IMR-90 (cell line): ENCODE measurements at places on chromosomes 13 and 19.

GRCh38 chr19:35609851-35610353 is 2.6 kb upstream of the HAUS5 start:
- no peak for DNase-seq

GRCh38 chr19:49056101-49056901 is 1.2 kb downstream of the CGB7 start:
- peak; percentile 28 for DNase-seq

- peak; percentile 19 for DNase-seq
Measured at GRCh38 chr13:50732712-50733111, 110.8 kb downstream of the DLEU7 start.

DNA sequence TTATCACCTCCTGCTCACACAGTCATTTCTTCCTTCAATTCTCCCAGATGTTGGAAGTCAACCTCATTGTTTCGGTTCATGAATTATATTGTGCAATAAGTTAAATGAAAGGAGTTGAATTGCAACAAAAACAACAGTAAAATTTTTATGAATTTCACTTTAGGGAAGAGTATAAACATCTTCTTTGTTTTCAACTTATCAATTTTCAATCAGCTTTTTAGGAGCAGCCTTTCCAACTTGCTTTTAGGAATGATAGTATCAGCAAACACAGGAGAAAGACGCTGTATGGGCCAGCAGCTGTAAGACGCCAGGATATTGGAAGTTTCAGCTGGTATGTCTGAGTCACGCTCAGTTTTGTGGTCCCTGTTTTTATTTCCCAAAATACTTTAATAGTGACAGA is 132.5 kb upstream of the ARGLU1 start:
- DNase-seq, result no peak

DNA sequence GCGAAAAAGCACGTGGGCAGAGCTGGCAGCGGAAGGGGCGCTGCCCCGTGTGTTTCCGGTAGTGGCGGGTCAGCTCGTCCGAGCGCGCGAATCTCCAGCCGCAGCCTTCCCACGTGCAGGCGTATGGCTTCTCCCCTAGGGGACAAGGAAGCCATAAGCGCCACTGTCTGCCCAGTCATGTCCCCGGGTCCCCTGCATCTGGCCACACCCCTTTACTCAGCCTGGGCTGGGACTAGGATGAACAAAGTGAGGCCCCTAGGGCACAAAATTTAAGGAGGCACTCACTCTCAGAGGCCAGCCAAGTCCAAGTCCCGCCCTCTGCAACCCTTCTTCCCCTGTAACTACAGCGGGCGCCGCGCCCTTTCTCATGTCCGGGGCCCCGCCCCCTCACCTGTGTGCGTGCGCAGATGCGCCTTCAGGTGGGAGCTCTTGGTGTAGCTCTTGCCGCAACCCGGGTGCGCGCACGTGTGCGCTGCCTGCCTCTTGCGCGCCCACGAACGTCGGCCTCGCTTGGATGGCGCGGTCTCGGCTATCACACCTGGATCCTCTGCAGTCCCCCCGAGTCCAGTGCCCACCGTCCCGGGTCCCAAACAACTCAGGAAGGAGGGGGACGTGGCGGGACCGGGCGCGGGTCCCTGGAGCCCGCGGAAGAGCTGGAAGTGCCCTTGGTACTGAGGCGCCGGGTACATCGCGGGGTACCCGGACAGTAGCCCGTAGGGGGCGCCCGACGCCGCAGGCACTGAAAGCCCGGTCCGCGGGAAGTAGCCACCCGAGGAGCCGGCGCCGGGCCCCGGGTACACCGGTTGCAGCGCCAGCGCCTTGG is 1.9 kb downstream of the KLF1 start:
- peak; percentile 28 for DNase-seq

DNA sequence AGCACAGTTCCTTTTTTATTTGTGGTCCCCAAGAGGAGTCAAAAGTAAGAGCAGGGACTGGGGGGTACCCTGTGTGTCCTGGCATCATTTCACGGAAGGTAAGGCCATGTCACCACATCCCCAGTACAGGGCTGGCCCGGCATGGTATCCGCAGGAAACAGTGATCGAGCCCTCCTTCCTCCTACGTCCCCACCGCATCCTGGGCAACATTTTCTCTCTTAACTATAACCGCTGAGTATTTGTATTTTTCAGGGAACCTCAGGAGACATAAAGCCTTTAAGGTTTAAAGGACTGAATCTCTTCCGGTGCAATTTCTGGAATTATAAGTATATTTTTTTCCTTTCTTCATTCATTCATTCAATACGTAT is 13.6 kb upstream of the LATS2 start:
- DNase-seq, result no peak

GRCh38 chr13:29065142-29065541 is 245.0 kb downstream of the MTUS2 start:
- no peak for DNase-seq

- DNase-seq, result no peak
Measured at GRCh38 chr13:52903320-52903719, 54.9 kb upstream of the PCDH8 start.

DNA sequence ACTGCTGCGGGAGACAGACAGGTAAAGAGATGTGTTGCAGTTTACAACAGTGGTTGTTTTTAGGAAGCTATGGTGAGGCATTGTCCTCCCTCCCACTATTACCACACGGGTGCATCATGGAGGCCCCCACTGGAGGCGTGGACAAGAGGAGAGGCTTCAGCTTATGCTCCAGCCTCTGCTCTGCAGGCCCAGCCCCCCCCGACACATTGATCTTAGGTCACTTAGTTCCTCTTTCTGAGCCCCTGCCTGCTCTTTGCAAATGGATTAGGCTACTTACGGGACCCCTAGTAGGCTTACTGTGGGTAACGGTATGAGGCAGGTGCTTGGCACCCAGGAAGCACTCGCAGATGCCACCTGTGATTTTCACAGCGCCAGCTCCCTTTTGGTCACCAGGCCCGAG is 123.9 kb downstream of the SLC7A1 start:
- DNase-seq, result no peak

DNA sequence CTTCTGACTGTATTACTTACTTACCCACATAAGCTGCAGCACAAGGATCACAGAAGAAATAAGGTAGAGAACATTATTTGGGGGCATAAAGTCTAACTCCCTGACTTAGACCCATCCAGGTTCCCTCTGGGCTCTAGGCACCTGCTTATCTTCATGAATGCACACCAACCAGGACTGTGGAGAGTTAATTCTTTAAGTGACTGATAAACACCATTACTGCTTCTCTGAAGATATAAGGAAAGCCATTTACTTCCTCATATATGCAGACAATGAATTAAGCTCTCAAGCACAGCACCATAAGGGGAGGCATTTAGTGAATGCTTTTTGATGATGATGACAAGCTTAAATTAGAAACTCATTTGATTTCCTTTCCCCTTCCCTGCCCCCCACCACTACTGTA is 22.5 kb downstream of the OBI1 start:
- no peak for DNase-seq

DNA sequence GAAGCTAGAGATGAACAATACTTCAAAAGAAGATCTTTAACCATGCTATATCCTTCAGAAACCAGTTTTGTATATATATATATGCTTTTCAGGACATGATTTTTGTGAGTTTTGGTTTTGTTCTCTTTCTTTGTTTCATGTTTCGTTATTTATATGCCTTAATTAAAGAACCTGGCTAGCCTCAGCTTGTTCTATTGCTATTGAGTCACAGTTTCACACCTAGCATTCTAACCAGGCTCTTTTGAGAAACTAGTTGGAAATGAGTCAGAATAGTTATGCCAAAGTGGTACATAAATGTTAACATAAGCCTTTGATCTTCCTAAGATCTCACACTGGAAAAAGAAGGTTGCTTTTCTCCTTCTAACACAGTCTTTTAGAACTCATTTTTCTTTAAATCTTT is 1925.2 kb downstream of the OLFM4 start:
- DNase-seq, result no peak

- no peak for DNase-seq
Measured at GRCh38 chr19:35011091-35011689, 11.1 kb downstream of the GRAMD1A start.

DNA sequence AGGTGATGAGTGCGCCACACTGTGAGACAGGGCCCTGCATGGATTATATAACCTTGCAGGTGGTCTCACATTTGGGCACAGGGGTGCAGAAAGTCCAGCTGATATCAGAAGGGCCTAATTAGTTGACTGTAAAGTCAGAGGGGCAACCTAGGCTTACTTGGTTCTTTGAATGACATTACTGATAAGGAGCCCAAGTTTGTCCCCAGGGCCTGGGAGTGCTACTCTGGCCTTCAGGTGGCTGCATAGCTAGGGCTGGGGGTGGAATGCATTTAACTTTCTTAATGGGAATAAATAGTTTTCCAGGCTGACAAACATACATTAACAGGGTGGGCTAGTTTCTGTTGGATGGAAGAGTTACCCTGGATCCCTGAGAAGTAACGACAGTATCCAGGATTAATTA is 3.3 kb downstream of the WDR87 start:
- DNase-seq, result no peak

GRCh38 chr19:40599331-40599901 is 1.8 kb upstream of the LTBP4 start:
- no peak for DNase-seq

DNA sequence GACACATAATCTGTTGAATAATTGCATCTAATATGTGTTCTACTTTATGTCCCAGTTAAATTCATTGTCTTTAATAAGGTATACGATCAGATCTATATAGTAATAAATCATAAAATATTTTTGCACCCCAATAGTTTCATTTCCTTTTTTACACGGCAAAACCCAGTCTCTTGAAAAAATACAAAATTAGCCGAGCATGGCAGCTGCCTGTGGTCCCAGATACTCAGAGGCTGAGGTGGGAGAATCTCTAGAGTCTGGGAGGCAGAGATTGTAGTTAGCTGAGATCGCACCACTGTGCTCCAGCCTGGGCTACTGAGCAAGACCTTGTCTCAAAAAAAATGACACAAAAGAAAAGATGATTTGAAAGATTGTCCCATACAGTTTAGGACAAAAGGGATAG is 52.3 kb upstream of the PARP4 start:
- no peak for DNase-seq
